ENCODE measurements at places on chromosomes 2 and 18. TPM values are rescaled to one million over a fixed set of nuclear protein-coding genes. Genes with fewer than 3 reads are reported as not detected.

- DNase-seq = no peak
Measured at GRCh38 chr2:236577481-236578410, 8.1 kb downstream of the ACKR3 start.

- DNase-seq = no peak
Measured at GRCh38 chr2:126616606-126617069, 39.3 kb upstream of the GYPC start.

DNA sequence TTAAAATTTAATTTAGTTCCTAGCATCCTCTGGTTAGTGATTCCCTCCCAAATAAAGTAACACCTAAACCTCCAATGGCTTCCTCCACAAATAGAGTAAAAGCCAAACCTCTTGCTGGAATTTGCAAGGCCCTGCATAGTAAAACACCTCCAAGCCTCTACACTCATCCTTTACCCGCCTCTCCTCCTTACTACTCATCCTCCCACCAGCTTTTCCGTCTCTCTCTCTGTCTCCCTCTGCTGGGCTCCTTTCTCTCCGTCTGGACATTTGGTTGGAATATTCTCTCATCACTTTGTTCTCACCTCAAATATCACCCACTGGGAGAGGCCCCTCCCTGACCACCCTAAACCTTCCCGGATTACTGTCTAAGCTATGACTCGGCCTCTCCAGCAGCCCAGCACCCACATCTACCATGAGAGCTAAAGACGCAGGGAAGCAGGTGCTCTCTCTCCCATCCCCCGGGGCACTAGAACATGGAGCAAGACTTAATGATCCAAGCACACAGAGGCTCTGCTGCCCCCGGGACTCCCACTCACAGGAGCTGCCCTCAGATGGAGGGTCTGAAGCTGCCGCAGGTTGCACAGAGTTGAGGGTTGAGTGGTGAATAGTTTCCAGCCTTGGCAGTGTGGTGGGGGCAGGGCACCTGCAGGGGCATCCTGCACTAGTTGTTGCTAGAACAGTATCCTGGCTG, 167.2 kb downstream of the FBXO15 start:
- peak; percentile 25 for DNase-seq

- DNase-seq = no peak
Measured at GRCh38 chr2:236601316-236602202, 31.9 kb downstream of the ACKR3 start.

DNA sequence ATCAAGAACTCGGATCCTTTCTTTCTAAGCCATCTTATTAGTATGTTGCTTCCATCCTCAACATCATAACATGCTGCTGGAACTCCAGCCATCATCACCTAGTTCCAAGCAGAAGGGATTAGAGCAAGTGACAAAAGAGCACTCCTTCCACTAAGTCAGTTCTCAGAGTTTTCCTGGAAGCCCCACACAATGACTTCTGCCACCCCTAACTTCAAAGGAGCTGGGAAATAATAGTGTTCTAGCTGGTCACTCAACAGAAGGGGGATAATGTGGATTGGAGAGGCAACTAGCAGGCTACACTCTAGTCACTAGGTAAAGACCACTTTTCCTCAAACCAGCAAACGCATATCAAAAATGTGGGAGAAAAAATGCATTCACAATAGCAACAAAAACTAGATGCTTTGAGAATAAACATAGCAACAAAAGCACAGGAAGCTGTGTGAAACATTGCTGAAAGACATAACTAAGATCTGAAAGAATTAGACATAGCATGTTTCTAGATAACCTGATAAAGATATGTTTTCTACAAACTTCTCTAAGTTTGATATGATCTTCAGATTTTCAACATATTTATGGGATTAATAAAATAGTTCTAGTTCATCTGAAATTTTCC, 39.5 kb downstream of the COX7A2L start:
- DNase-seq = no peak

DNA sequence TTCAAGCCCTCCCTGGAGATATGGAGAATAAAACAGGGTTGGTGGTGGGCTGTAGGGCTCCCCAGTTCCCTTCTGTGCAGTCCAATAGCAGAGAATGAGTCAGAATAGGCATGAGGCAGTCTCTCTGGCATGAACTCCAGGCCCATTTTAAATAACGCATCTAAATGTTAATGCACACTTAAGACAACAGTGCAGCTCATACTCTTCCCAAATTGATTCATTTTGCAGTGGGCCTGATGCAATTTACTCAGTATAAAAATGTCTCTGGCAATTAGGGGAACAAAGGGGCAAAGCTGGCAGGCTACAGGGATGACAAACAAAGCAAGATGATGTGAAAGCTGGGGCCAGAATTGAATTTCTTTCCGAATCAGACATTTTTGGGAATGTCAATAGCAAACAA, 402.8 kb downstream of the CLIP4 start:
- DNase-seq = peak; percentile 71

Gene FBXO41
- 0.83 TPM for total RNA-seq

DNA sequence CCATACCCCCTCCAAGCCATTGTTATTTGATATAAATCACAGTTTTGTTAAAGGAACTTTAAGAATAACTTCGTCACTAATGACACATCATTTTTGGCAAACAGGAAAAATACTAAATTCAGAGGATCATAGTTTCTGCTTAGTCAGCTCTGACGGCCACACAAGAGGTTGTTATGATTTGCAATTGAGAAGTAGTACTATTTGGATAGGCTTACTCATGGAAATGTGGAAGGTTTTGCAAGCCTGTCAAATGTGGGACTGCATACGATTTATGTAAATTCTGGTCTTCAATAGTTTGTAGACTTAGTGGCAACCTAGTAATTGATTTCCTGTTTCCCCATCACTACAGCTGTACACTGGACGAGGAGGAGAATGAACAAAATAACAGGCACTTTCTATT, 108.1 kb downstream of the ARHGEF33 start:
- peak; percentile 98 for DNase-seq

Measured in IMR-90 (cell line).